ENCODE measurements at places on chromosomes 4 and X. TPM values are rescaled to one million over a fixed set of nuclear protein-coding genes. Genes with fewer than 3 reads are reported as not detected.

DNA sequence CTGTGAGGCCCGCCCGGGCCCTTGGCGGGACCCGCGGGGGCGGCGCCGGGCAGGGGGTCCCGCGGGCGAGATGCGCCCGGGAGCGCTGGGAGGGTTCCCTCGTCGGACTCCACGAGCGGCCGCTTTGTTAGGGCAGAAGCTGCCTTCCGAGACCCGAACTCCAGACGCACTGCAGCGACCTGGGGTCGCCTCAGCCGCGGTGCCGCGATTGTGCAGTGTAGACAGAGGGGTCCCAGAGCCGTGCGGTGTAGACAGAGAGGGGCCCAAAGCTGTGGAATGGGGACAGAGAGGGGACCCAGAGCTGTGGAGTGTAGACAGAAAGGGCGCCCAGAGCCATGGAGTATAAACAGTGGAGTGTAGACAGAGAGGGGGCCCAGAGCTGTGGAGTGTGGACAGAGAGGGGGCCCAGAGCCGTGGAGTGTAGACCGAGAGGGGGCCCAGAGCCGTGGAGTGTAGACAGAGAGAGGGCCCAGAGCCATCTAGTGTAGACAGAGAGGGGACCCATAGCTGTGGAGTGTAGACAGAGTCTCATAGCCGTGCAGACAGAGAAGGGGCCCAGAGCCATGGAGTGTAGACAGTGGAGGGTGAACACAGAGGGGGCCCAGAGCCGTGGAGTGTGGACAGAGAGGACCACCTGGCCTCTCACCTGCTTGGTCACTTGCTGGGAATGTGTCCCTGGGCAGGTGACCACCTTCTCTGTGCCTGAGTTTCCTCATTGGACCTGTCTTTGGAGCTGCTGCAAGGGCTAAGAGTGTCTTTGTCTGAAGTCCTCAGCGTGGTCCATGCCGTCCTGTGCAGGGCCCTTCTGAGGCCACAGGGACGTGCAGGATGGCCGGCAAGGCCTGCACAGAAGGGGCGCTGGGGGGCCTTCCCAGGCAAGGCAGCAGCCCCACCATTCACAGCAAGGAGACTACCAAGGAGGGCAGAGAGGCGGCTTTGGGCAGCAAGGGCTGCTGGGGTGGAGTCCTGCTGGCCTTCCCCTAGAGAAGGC, 875 bp downstream of the RGS12 start:
- peak; percentile 57 for DNase-seq

NLGN4X gene
- 1.5 TPM for total RNA-seq

GIMD1 gene
- not detected for total RNA-seq

DNA sequence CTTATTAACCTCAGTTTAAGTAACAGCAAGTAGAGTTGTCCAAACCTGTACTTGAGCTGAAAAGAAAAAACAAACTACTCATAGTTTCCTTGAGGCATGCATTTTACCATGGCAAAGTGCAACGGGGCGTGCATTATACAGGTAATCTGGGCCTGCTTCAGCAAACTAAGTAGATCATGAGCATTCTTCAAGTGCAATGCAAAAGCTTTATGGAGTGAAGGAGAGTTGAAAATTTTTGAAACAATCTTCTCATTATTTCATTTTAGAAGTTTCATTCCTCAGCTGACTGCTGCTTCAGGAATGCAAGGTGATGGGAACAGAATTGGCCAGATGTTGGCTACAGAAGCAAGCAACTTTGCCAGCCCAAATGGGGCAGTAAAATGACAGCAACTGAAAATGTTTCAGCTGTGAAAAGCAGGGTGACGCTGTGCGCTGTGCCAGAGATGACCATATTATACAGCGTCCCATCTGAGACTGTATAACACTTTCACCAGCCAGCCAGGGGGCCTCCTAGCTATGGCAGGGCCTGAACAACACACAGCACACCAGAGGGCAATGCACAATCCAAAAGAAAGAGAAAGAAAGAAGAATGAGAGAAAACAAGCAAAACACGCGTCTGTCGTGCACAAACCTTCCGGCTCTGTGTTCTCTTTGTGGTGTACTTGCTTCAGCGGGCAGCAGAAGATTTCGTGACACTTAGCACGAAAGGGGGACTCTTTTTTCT, 145.5 kb upstream of the FGF13 start:
- DNase-seq = no peak

All from left lobe of liver (tissue), 2 donors.